ENCODE measurements at places on chromosomes 16 and 17.

GRCh38 chr17:78558181-78558850 lies 18.9 kb downstream of the DNAH17 start:
- DNase-seq = no peak

- DNase-seq = no peak
Measured at GRCh38 chr17:80029258-80029974, 6.3 kb downstream of the TBC1D16 start.

GRCh38 chr16:27407133-27407532 lies 5.2 kb downstream of the IL21R start:
- DNase-seq = no peak

DNA sequence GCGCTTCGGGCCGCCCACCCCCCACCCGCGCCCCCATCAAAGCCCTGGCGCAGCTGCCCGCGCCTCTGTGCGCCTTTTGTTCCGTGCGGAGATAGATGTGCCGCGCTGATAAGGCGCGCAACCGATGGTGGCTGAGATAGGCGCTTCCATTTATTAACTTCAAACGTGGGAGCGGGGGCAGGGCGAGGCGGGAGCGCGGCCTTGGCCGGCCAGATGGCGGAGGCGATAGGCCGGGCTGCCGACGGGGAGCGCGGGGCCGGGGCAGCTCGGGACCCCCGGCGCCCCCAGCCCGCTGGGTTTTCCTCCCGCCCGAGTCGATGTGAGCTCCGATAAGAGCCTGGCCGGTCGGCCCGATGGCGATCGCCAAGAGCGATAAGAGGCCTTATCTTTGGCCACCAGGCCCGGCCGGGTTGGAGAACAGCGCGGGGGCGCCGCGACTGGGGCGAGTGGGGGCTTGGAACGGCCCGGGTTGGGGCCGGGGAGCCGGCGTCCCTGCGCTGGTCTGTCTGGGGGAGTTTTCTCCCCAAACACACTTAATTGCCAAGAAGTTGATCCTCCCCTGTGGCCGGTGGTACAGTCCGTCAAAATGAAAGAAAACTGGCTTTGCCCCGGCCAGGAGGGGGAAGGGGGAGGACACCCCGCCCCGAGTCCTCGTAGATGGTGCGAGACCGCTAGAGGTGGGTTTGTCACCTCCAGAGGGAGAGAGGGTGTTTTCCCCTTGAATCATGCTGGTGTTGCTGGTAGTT lies 2.7 kb downstream of the ZFPM1 start:
- DNase-seq = peak; percentile 70

- no peak for DNase-seq
Measured at GRCh38 chr17:29172589-29172988, 7.6 kb downstream of the MYO18A start.

Data from liver (tissue), 10 donors.